ENCODE measurements at places on chromosomes 7 and 10. TPM values are rescaled to one million over a fixed set of nuclear protein-coding genes. Genes with fewer than 3 reads are reported as not detected.

The SPAM1 gene
- total RNA-seq, result not detected

The AKR1C4 gene
- not detected for total RNA-seq

The PPP1R17 gene
- total RNA-seq, result not detected

The RASSF4 gene
- total RNA-seq, result 0.18 TPM

The CHRM2 gene
- not detected for total RNA-seq

The CEP55 gene
- total RNA-seq, result 15.8 TPM

The PSMG3 gene
- 77.3 TPM for total RNA-seq

The OR2A7 gene
- total RNA-seq, result not detected

The EN2 gene
- not detected for total RNA-seq

The LIPF gene
- total RNA-seq, result not detected

The TRUB1 gene
- 11.3 TPM for total RNA-seq

The CFAP46 gene
- total RNA-seq, result not detected

The OR2A1 gene
- not detected for total RNA-seq

The GFRA1 gene
- total RNA-seq, result 0.04 TPM

The MEIG1 gene
- total RNA-seq, result not detected

The FGFBP3 gene
- total RNA-seq, result 3.0 TPM

The CPA2 gene
- 0.84 TPM for total RNA-seq

The ODAD2 gene
- not detected for total RNA-seq

GRCh38 chr7:24722386-24723177, 34.7 kb downstream of the GSDME start:
- no peak for DNase-seq

DNA sequence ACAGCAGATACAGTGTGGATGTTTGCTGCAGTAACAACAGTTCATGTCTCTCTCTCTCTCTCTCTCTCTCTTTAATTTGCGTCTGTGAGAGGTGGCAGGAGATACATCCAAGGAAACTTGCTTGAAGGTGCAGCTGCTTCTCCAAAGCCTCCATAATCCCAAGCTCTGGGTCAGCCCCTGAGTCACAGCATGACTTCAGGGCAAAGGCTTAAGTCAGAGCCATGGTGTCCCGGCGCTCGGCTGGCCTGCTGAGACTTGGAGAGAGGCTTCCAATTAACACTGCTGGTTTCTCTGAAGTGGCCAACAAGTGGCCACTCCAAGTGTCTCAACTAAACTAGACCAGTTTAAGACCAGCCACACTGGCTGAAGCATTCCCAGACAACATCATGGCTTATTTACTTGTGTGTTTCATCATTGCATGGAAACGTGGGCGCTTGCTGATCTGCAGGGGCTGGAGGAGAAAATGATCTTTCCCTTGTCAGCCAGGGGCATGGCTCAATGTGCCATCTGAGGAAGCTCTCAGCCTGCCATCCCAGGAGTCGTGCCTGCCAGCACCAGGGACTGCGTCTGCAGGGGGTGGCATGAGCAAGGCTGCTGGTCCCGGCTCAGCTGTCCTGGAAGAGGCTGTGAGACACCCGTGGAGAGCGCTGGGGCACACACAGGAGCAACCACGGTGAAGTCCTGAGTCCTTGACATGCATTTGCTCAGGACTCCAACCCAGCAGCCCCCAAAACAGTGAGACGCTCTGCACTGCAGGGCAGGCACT, 254.2 kb downstream of the COBL start:
- DNase-seq, result no peak

DNA sequence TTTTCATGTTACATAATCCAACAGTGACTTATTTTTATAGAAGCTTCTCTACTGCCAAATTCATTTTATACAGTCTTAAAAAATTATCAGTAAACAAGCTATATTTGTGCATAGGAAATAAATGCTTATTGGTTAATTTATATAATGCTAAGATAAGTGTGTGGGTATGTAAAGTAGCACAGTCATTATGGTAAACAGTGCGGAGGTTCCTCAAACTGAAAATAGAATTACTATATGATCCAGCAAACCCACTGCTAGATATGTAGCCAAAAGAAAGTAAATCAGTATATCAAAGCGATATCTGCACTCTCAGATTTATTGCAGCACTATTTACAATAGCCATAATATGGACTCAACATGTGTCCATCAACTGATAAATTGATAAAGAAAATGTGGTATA, 71.1 kb downstream of the ATRNL1 start:
- DNase-seq, result no peak

DNA sequence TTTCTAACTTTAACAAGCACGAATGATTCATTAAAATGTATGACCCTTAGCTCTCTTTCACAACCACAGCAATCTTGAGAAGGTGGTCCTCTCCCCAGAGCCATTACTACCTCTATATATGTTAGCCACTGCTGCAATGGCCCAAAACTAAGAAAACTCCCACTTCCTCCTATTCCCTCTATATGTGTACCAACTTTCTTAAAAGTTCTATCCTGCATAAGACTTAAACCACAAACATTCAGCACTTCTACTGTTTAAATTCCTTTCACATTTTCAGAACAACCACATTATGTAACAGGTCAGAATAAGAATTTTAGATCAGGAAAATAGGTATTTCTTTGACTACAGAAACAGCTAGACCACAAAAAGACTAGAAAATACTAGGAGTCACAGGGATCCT, 36.2 kb downstream of the WASL start:
- DNase-seq, result no peak

DNA sequence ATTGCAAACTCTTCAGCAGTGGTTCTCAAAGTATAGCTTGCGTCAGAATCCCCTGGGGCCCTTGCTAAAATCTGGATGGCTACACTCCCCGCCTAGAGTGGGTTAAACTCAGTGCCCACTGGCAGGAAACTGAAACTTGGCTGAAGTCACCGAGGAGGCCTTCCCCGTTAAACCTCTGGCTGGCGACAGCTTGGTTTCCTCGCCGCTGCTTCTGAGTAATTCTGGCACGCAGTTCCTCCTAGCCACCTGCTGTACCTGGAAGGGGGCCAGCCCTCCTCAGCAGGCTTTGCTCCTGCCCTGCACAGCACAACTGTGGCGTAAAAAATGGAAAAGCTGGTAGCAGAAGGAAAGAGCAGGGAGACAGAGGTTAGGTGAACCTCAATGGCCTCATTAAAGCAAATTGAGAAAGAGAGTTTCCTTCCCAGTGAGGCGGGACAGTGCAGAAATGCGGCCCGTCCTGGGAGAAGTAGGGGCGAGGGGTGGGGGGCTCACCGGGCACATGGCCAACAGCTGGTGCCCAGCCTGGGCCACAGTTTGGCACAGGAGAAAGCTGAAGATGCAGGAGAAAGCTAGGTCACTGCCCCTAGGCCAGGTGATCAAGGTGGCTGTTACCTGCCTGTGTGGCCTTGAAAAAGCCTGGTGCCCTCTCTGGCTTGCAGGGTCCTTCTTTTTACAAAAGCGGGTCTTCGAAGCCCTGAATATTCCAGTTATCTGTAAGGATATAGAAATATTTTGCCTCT, 46.6 kb downstream of the ALOX5 start:
- DNase-seq, result no peak

GRCh38 chr10:85612378-85612775, 754.2 kb downstream of the GRID1 start:
- no peak for DNase-seq

- no peak for DNase-seq
These were observed 774.7 kb downstream of the PCDH15 start for GRCh38 chr10:54026340-54026739.

- no peak for DNase-seq
These were observed 49.0 kb upstream of the EN2 start for GRCh38 chr7:155408651-155409586.

GRCh38 chr10:127939786-127940330, 33.0 kb downstream of the PTPRE start:
- no peak for DNase-seq

- DNase-seq, result no peak
These were observed 86.1 kb downstream of the LRRTM3 start for GRCh38 chr10:67011981-67012380.

GRCh38 chr7:15503603-15504290, 58.1 kb downstream of the AGMO start:
- no peak for DNase-seq

DNA sequence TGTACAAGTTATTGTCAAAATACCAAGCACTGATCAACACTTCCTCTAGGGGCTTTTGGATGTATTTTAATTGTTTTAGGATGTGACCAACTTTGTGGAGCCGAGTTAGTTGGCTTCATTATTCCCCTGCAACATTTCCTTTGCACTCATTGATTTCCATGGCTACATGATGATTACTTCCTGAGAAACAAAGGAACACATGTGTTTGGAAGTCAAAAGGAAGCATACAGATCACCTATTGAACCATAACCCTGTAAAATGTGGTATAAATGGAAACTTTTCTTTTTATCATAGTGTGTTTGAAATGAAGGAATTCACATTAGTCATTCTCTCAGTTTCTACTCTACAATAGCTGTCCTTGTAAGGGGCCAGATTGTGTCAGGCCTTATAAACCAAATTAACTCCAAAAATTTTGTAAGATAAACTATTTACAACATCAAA, 32.2 kb upstream of the EXOC6 start:
- DNase-seq, result no peak

- DNase-seq, result no peak
These were observed 13.4 kb downstream of the CTBP2 start for GRCh38 chr10:125146791-125147579.

GRCh38 chr10:127368929-127369328, 172.5 kb upstream of the INSYN2A start:
- DNase-seq, result no peak

GRCh38 chr10:5643346-5644067, 22.9 kb downstream of the ASB13 start:
- DNase-seq, result no peak

GRCh38 chr7:155383756-155384491, 74.0 kb upstream of the EN2 start:
- DNase-seq, result no peak

DNA sequence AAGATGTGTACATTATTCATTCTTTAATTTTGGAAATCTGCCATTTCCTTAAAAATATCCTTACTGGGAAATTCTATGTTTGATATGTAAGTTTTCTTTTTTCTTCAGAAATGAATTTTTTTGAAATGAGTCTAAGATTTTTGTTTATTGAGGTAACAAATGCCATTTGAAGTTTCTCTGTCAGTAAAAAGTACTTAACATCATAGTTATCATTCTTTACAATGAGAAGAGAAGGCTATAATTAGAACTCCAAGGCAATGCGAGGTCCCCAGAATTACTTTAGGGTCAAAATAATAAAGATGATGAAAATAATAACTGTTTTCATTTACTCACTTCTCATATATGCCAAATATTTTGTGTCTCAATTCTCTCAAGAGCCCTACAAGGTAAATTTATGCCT, 37.0 kb upstream of the RHOBTB1 start:
- DNase-seq, result no peak

DNA sequence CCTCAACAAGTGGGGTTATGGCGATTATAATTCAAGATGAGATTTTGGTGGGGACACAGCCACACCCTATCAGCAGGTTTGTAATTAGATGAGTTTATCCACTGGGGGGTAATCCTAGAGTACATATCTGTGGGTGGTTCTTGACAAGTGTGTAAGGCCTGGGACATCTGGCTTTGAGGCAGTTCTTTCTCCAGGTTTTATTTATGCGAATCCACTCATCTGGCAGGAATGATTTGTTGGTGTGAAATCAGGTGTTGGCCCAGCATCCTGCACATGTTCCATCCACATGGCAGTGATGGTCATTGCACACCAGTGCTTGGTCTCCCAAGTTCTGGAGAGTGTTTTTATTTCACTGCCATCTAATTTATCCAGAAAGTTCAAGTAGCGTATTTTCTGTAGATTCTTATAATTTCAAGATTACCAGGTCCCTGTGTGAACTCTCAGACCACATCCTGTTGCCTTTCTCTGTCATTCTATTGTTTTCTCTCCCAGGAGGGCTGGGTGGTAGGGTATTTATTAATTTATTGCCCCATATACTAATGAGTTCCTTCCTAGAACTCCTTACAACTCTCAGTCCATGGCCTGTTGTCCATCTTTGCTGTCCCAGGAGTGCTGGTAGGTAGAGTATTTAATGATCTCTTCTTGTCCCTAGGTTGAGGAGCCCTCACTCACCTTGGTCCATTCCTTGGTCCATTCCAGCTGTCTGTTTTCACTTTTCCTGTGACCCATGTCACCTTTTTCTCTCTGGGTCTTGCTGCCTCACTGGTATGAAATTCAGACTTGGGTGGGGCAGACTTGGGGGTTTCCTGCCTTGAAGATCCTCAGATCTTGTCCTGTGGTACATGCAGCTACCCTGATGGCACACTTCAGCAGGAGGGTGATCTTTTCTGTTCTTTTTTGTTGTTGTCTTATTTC, 10.4 kb downstream of the RALA start:
- no peak for DNase-seq

- no peak for DNase-seq
These were observed 369.7 kb upstream of the AKR1E2 start for GRCh38 chr10:4456279-4456678.

- no peak for DNase-seq
These were observed 272.9 kb downstream of the MAGI2 start for GRCh38 chr7:79180533-79180932.
